ENCODE measurements at places on chromosomes 2 and 18.

- DNase-seq: peak; percentile 66
Measured at GRCh38 chr2:124347209-124347608, 322.1 kb downstream of the CNTNAP5 start.

- no peak for DNase-seq
Measured at GRCh38 chr18:10454681-10455557, 484 bp downstream of the APCDD1 start.

- DNase-seq: peak; percentile 29
Measured at GRCh38 chr18:76429262-76430126, 65.5 kb downstream of the ZNF516 start.

DNA sequence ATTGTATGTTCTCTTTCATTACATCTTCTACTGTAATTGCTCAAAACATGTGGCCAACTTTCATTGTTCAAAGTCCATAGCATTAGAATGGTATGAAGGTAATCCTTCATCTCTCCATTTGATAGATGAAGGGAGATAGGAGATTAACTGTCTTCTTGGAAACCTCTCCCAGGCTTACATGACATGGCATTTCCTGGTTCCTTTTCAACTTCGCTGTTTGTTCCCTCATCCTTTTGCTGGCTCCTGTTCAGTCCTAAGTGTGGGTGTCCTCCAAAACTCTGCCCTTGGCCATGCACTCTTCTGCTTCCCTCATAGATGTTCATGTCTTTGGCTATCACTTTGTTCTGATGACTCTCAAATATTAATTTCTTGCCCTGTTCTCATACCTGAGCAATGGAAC is 13.8 kb downstream of the NEB start:
- DNase-seq: no peak

GRCh38 chr18:383135-383534 is 115.3 kb upstream of the THOC1 start:
- no peak for DNase-seq

- DNase-seq: no peak
Measured at GRCh38 chr18:78912336-78912735, 67.3 kb upstream of the SALL3 start.

DNA sequence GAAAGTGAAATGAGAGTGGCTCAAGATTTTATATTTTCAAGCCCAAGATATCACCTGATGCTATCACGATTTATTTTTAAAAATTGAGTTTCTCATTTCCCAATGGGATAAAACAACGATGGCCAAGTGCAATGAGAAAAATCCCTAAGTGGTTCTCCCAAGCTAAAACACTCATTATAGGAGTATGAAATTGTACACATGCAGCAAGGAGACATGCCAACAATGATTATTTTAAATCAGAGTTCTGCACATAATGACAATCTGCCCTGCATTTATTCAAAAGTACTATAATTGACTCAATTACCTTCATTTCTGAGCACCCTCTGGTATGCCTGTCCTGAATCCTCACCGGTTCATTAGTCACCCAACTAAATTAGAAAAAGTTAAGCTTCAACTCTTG is 12.7 kb downstream of the CYTIP start:
- DNase-seq: no peak

- DNase-seq: no peak
Measured at GRCh38 chr18:50053111-50053510, 141.8 kb downstream of the MYO5B start.

- peak; percentile 77 for DNase-seq
Measured at GRCh38 chr2:68320118-68320641, 431 bp upstream of the CNRIP1 start.

- no peak for DNase-seq
Measured at GRCh38 chr2:1717113-1717512, 27.2 kb downstream of the PXDN start.

DNA sequence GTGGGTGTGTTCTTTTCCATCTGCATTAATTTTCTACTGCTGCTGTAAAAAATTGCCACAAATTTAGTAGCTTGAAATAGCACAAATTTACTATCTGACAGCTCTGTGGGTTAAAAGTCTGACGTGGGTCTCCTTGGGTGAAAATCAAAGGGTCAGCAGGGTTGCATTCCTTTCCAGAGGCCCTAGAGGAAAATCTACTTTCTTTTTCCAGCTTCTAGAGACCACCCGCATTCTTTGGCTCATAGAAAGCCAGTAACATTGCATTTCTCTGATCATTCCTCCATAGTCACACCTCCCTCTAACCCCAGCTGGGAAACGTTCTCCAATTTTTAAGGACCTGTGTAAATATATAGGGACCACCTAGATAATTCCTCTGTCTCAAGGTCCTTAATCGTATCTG is 128.8 kb downstream of the ATL2 start:
- no peak for DNase-seq

- peak; percentile 4 for DNase-seq
Measured at GRCh38 chr2:116499389-116499788, 1315.1 kb upstream of the DDX18 start.

DNA sequence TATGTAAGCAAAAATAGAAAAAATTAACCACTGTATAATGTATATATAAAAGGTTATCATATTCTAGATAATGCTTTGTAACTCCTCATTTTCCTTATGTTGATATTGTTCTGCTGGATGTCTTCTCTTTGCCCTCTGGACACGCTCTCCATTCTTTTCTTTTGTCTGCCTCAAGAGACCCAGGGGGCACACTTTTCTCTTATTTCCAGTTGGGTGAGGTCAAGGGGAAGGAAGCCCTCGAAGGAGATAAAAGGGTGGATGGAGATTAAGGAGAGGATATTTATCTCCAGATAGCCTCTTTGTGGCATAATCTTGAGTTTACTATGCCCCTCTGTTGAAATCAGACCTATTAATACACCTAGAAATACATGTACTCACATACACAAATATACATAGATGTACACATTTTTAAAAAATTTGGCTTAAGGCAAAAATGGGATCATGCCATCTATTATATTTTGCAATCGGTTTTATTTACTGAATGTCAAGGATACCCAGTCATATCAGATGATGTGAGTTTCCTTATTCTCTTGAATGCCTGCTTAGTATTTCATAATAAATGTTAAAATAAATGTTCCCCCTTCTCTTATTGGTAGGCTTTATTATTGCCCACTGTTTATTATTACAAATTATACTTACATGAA is 65.3 kb downstream of the LCLAT1 start:
- DNase-seq: no peak

DNA sequence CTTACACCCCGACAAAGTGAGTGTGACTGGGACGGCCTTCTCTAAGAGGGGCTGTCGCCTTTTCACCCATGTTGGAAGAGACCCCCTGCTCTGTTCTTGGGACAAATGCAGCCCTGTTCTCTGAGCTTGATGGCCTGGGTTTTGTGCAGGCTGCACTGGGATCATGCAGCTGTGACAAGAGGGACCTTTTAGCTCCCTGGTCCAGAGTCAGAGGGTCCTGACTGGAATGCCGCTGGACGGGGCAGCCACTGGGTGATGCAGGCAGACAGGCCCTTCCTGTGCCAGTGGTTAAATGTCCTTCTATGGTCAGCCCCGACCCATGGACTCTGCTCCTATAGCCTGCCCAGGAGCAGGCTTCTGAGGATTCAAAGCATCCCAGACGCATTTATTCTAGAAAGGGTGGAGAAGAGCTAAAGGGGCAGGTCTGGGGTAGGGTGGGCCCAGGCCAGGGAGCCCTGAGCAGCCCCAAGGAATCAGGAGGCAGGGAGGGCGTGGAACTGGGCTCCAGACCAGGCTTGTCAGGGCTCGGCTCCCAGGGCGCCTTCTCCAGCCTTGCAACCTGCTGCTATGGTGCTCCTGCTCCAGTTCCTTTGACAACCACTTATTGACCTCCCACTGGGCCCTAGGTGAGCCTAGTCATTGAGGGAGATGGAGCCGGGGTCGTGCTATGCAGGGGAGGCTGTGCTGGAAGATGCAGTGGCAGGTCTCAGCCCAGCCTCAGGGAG is 277.9 kb upstream of the HS6ST1 start:
- DNase-seq: no peak

DNA sequence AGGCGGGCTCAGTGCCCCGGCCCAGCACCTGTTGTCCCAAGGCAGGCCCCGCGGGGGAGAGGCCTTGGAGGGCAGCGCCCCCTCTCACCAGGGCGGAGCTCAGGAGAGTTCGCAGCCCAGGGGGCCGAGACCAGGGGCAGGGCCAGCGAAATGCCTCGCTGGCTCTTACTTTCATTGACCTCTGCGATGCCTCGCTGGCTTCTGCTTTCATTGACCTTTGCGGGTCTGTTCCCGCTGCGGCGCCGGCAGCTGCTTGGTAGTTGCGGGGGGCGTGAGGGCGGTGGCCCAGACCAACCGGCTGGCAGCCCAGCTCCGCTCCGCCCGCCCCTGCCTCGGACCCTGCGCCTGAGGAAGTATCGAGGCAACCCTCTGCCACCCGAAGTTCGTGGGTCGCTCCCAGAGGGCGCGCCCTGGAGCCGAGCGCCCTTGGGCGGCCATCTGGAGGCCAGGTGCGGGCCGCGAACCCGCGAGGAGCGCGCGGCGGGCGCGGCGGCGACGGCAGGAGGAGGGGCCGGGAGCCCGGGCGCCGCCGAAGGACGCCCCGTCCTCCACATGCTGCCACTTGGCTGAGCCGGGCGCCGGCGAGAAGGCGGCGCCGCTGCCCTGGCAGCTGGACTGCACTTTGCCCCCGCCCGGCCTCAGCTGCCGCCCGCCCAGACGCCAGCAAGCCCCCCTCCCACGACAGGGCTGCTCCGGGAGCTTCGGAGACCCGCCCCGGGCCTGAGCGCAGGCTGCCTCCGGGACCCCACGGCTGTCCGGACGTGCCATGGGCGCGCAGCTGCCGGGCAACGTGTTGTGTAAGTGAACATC is 118.0 kb upstream of the MSTN start:
- peak; percentile 59 for DNase-seq

DNA sequence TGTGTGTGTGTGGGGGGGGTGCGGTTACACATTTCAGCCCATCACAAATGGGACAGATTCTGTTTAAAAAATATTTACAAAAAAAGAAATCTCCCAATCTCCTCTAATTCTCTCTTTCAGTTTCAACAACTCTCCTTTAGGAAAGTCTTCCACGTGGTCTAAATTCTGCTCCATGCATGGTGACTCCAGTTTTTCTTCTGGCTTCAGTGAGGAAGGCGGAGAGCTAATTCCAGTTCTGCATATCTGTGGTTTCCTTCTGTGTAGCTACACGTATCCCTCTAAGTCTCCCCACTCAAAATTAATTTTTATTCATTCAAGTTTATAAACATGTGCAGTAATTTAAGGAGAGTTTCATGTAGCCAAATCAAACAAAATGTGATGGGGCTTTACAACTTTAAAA is 111.6 kb downstream of the SLC4A3 start:
- no peak for DNase-seq

- DNase-seq: no peak
Measured at GRCh38 chr2:150410809-150411208, 76.7 kb downstream of the RND3 start.

DNA sequence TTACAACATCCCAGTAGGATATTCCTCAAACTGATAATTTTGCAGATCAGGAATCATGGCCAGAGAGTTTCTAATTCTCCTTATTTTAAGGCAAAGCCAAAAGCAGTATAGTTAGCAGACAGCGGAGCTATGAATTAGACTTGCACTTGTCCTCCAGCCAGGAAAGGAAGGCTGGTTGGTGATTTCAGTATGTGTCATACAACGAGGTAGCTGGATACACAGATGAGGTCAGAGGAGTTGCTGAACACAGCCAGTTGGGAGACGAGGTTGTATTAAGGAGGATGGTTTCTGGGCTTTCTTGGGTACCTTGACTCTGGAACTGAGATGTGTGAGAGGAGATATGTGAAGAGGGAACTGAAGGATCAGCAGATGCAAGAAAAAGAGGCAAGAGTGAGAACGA is 185.2 kb downstream of the SOX11 start:
- no peak for DNase-seq

- no peak for DNase-seq
Measured at GRCh38 chr2:217834057-217834620, 168.7 kb downstream of the TNS1 start.

DNA sequence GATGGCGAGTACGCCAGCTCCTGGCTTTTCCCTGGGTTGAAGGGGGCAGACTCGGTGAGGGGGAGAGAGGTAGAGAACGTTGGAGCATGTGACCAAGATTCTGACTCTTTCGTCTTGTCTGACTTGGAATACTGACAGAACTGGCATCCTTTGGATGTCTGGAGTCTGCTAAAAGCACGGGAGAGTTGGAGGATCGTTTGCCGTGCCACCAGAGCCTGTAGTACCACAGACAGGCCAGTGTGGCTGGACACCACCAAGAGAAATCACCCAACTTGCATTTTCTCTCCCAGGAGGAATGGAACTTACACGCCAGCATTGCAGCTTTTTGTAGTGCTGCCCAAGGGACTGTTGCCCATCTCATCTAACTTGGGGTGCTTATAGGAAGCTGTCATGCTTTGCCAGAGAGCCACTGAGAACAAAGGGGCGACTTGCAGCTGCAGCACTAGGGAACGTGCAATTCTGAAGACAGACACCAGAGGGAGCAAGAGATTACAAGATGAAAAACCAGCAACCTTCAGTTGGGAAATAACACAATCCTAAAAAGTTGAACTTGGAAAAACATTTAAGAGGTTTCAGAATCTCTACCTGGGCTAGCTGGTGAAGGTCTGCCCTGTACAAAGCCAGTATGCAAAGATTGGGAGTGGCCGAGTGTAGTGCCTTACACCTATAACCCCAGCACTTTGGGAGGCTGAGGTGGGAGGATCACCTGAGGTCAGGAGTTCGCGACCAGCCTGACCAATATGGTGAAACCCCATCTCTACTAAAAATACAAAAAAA is 24.1 kb downstream of the PSMG2 start:
- peak; percentile 65 for DNase-seq

- DNase-seq: no peak
Measured at GRCh38 chr2:48529676-48530032, 300 bp upstream of the STON1 start.

DNA sequence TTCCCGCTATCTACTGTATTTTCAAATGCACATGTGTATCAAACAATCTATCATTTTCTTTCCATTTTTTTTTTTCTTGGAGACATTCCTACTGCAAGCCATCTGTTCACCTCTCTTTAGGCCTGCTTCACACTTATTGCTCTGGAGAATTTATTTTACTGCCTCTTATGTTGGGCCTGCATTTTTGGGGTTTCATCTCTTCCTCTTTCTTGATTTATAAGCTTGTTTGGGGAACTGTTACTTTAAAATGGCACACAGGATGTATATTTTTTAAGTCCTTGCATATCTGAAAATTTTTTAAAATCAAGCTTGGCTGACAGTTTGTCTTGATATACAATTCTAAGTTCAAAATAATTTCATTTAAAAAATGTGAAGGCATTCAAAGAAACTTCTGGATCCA is 3.5 kb upstream of the RAB27B start:
- no peak for DNase-seq

GRCh38 chr18:74982946-74983635 is 225.8 kb downstream of the PTGR3 start:
- no peak for DNase-seq

DNA sequence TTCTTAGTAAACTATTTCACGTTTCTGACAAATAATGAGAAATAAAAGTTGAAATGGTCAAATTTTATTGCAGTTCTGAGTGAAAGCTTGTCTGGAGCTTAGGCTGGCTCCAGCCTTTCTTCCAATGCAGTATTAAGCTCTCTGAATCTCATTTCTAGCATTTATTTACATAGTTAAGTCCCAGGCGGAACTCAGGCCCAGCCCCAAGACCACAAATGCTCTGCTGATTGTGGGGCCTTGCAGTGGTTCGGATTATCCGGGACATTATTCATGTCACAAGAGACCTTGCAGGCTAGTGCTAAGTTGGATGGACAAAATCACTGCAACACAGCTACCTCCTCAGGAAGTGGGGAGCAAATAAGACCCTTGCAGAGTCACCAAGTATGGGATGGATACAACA is 2009.3 kb upstream of the CELF4 start:
- DNase-seq: no peak

GRCh38 chr18:27223526-27224291 is 38.6 kb upstream of the CHST9 start:
- no peak for DNase-seq

Data from NCI-H510A treated with DMSO at 0.1 percent for 48 hours (cell line).